ENCODE measurements at places on chromosomes 2 and 18. TPM values are rescaled to one million over a fixed set of nuclear protein-coding genes. Genes with fewer than 3 reads are reported as not detected.

RESP18 gene
- total RNA-seq, result not detected

DSEL gene
- total RNA-seq, result 0.43 TPM

THSD7B gene
- not detected for total RNA-seq

NOSTRIN gene
- total RNA-seq, result 2.7 TPM

CIDEA gene
- not detected for total RNA-seq

CYP27A1 gene
- total RNA-seq, result 0.15 TPM

NEURL3 gene
- total RNA-seq, result 0.62 TPM

FBLN7 gene
- total RNA-seq, result 0.44 TPM

LYPD1 gene
- 14.6 TPM for total RNA-seq

PSMA8 gene
- total RNA-seq, result not detected

CRYBA2 gene
- not detected for total RNA-seq

PARD3B gene
- total RNA-seq, result 0.94 TPM

COBLL1 gene
- total RNA-seq, result 3.7 TPM

SCRN3 gene
- 17.4 TPM for total RNA-seq

CFAP53 gene
- total RNA-seq, result 0.38 TPM

SCYGR4 gene
- total RNA-seq, result not detected

ASB18 gene
- total RNA-seq, result not detected

PGAP1 gene
- 2.1 TPM for total RNA-seq

MYOM1 gene
- total RNA-seq, result 0.41 TPM

HOXD8 gene
- 5.3 TPM for total RNA-seq

ACOXL gene
- not detected for total RNA-seq

CNTNAP5 gene
- total RNA-seq, result not detected

CD207 gene
- not detected for total RNA-seq

LTBP1 gene
- 41.7 TPM for total RNA-seq

SKOR2 gene
- total RNA-seq, result not detected

ALK gene
- not detected for total RNA-seq

DPP4 gene
- 1.1 TPM for total RNA-seq

KCNS3 gene
- total RNA-seq, result 1.2 TPM

ARHGAP28 gene
- not detected for total RNA-seq

MYCN gene
- not detected for total RNA-seq

CELF4 gene
- not detected for total RNA-seq

MC5R gene
- total RNA-seq, result not detected

ID2 gene
- total RNA-seq, result 71.1 TPM

CCDC74B gene
- 4.2 TPM for total RNA-seq

CHRND gene
- total RNA-seq, result not detected

DNPEP gene
- total RNA-seq, result 62.6 TPM

SPC25 gene
- total RNA-seq, result 22.0 TPM

MALL gene
- total RNA-seq, result 143 TPM

MDH1B gene
- 1.6 TPM for total RNA-seq

FAM124B gene
- not detected for total RNA-seq

SERPINB12 gene
- total RNA-seq, result not detected

MOGAT1 gene
- not detected for total RNA-seq

ZAP70 gene
- total RNA-seq, result 0.12 TPM

TSPYL6 gene
- not detected for total RNA-seq

CDH7 gene
- total RNA-seq, result not detected

MERTK gene
- total RNA-seq, result 2.2 TPM

PHOSPHO2 gene
- total RNA-seq, result 3.2 TPM

CROCC2 gene
- not detected for total RNA-seq

GKN2 gene
- 1.9 TPM for total RNA-seq

TMEM17 gene
- 5.0 TPM for total RNA-seq

STAT4 gene
- 3.6 TPM for total RNA-seq

CCL20 gene
- total RNA-seq, result 7.8 TPM

DSC2 gene
- total RNA-seq, result 1.3 TPM

STARD6 gene
- not detected for total RNA-seq

DYNAP gene
- not detected for total RNA-seq

ACMSD gene
- not detected for total RNA-seq

SLC9A4 gene
- total RNA-seq, result not detected

FTCDNL1 gene
- total RNA-seq, result 3.1 TPM

Measured in A549 treated with Hydrocortisone at 1 μM for 4 hours (cell line).